ENCODE measurements at places on chromosomes 12 and 14.

GRCh38 chr14:78170203-78170602 lies at the start of gene NRXN3:
TSS of gene NRXN3 (plus strand) at chr14:78170373. CDS start at chr14:78243094, 72,721 bp downstream.
- DNase-seq = no peak

DNA sequence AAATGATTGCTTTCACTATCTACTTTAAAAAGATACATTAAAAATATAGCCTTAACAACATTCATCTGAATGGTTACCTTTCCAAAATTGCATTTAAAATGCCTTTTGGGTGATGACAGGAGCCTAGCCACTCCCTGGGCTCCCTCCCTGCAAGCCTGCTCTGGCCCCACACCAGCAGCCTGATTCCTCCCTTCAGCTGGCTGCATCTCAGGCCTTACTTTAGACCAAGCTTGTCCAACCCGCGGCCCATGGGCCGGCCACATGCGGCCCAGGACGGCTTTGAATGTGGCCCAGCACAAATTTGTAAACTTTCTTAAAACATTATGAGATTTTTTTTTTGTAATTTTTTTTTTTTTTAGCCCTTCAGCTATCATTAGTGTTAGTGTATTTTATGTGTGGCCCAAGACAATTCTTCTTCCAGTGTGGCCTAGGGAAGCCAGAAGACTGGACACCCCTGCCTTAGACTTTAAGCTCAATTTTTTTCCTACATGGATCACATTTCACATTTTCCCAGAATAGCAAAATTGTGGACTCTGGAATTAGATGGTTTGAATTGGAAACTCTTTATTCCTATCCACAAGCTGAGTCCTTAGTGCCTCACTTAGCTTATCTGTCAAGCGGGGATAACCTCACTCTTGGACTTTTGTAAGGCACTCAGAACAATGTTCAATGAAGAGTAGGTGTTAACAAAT lies 124.4 kb downstream of the MYRFL start:
- DNase-seq = no peak

DNA sequence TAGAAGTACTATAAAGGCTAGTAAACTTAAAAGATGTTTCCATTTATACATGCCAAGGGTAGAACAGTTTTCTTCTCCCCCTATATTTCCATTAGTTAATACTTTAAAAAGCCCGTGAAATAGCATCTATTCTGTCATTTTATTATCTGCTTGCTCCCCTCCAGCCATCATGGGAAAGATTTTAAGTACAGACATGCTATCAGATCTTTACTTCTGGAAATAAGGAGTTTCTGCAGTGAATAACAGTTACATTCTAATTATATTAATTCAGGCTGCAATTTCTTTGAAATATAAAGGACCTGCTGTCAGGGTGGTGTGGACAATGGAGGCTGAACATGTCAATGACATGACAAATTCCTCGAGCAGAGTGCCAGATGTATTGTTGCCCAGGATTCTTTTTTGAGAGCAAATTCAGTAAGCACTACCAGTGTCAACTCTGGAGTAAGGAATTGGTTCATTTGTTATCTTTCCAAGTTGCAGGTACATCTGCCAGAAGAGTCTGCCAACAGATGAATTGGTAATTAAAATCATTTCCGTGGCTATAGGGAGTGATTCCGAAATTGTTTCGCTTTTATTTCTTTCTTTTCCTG lies 151.3 kb downstream of the BTG1 start:
- DNase-seq = no peak

- no peak for DNase-seq
These were observed 61.8 kb upstream of the ATP2B1 start for GRCh38 chr12:89770391-89770790.

DNA sequence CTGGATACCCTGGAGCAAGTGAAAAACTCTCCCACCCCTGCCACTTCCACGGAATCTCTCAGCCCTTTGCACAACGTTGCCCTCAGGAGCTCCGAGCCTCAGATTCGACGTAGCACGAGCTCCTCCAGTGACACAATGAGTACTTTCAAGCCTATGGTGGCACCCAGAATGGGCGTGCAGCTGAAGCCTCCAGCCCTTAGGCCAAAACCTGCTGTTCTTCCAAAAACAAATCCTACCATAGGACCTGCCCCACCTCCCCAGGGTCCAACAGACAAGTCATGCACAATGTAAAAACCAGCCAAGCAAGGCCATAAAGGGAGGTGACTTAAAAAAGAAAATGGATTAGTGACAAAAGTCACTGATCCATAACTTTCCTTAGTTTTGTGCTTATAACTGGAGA lies 79.7 kb downstream of the KICS2 start:
- DNase-seq = no peak

DNA sequence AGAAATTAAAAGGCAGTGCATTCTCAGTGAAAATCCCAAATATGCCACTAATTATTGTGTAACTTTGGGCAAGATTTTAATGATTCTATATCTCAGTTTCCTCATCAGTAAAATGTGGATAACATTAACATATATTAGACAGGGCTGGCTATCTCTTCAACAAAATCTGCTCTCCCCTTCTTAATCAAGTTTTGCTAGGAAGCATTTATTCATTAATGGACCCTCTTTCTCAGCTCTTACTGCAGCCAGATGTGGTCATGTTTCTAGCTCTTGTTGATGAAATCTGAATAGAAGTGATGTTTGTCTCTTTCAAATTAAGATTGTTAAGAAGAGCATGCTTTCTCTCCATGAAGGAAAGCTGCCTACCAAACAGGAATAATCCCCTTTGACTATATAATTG lies 84.4 kb upstream of the PPFIA2 start:
- no peak for DNase-seq

GRCh38 chr14:41297576-41298327 lies 308.9 kb upstream of the LRFN5 start:
- DNase-seq = no peak

Measured in urinary bladder (tissue), 4 donors.